ENCODE measurements at places on chromosomes 6 and 20.

DNA sequence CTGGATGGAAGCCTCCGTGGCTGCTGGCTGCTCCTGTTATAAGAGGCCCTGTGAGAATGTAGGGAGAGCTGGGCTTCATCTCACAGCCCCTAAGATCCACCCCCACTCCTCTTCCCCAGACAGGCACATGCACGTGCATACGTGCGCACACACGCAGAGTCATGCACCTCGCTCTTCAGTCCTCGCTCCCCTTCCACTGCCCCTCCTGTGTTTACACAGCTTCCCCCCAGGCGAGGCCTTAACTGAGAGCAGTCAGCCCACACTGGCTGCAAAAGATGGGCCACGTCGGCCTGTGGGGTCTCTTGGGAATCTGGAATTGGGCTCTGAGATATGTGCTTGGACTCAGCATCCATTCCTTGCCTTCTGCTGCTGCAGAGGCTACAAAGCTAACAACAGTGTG is 35.2 kb upstream of the MLN start:
- DNase-seq, result no peak

- no peak for DNase-seq
Measured at GRCh38 chr6:2385471-2385983, 140.1 kb upstream of the GMDS start.

GRCh38 chr6:105804424-105804823 is 281.7 kb upstream of the PRDM1 start:
- DNase-seq, result no peak

GRCh38 chr6:89999945-90000825 is 105.9 kb downstream of the GJA10 start:
- no peak for DNase-seq

- DNase-seq, result no peak
Measured at GRCh38 chr6:140230282-140230681, 855.8 kb upstream of the CITED2 start.

- DNase-seq, result no peak
Measured at GRCh38 chr6:72940265-72940664, 285.0 kb downstream of the KHDC1L start.

- DNase-seq, result no peak
Measured at GRCh38 chr6:129440691-129441090, 269.3 kb downstream of the ARHGAP18 start.

DNA sequence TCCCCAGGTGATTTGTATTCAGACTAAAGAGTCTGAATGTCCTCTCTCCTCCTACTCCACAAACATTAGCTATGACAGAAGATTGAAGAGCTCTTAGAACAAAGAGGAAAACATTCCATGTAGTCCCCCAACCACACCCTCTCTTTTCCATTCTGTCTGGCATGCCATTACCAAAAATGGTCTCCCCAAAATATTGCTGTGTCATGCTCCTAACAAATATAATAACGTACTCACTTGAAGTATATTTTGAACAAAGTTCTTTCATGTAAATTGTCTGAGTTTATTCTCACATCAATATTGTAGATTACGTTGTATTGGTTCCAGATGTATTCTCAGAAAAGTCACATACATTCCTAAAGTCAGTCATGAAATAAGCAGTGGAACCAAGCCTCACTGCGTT is 467.3 kb upstream of the IRAK1BP1 start:
- no peak for DNase-seq

DNA sequence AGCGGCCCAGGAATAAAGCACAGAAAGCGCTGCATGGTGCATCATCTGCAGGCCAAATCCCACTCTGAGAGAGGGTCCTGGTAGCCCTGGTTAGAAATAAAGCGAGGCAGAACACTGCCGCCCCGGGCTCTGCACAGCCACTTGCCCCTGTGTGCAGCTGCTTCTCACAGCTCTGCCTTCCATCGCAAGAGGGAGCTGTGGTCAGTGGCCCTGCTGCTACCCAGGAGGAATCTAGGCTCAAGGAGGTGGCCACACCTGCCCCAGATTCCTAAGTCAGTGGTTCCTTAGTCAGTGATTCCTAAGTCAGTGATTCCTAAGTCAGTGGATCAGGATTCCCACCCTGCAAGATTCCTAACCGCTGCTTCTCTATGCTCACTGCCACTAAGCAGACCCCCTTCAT is 8.8 kb downstream of the CDH4 start:
- no peak for DNase-seq

- DNase-seq, result no peak
Measured at GRCh38 chr6:52087498-52087999, at the start of gene PKHD1. PKHD1 (minus strand) TSS chr6:52087613; CDS start chr6:52084933, 2,680 bp downstream.

DNA sequence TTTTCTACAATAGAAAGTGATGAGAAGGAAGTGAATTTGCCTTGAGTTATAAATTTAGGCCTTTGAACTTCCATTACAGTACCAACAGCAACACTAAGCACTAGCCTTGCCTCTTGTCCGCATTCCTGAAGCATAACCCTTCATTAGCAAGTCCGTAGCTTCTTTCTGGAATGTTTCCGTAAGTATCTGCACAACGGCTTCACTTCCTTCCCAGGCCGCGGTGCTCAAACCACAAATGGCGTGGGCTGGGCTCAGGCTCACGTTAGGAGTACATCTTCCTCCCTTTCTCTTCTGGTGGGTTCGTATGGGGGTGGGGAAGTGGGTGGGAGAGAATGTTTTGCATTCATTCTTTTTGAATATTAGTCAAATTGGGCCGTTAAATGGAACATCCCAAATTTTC is 193.8 kb upstream of the SNX9 start:
- DNase-seq, result no peak

DNA sequence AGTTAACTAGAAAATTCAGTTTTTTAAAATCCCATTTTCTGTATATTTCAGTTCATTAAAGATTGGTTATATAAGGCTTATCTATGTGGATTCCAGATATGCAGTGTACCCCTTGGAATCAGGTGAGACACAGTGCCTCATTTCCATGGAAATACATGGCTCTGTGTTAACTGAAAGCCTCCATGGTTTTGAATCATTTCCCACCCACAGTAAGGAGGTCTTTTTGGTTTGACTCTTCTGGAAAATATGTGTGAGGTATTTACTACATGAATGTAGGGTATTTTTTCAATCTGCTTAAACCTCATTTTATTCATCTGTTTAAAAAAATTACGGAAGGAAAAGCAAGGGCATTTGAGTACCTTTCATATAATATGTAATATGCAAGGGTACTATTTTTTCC is 25.5 kb downstream of the RNF144B start:
- no peak for DNase-seq

DNA sequence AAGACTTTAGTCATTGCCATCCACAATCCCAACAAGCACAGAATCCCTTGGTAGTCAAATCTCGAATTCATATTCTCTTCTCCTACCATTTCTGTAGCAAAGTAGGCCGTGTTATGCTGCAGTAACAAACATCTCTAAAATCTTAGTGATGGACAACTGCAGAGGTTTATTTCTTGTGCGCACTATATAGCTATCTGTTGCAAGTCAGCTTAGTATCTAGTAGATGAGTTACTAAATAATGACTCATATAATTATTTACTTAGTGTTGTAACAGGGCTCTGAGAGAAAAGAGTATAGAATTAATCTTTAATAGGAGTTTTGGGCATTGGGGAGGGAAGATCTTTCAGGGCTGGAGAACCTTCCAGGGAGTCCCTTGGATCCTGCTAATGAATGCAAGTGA is 73.3 kb downstream of the CAP2 start:
- no peak for DNase-seq

GRCh38 chr20:62744741-62745191 is 36.1 kb downstream of the NTSR1 start:
- no peak for DNase-seq

DNA sequence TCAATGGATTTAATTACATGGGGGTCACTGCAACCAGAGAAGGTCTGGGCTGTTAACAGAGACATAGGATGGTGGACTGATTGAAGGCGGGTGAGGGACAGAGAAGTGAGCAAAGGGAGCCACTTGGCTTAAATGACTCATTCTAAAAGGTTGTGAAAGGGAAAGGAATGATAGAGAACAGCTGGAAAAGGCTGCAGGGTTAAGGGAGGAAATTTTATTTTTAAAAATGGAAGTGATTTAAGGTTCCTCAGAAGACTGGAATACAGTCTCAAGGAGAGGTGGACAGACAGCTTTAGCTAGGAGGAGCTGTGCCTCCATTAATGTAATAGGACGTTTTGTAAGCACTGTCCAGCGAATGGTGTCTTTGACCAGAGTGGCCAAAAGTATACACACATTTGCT is 46.7 kb downstream of the RGS17 start:
- DNase-seq, result no peak

GRCh38 chr20:34566978-34567891 is 8.7 kb downstream of the MAP1LC3A start:
- DNase-seq, result no peak

GRCh38 chr6:131923356-131923755 is 27.8 kb downstream of the CCN2 start:
- DNase-seq, result peak; percentile 33

GRCh38 chr6:10542213-10542612 is 21.1 kb downstream of the GCNT2 start:
- DNase-seq, result no peak

- DNase-seq, result no peak
Measured at GRCh38 chr6:13522656-13523055, 35.3 kb upstream of the GFOD1 start.

DNA sequence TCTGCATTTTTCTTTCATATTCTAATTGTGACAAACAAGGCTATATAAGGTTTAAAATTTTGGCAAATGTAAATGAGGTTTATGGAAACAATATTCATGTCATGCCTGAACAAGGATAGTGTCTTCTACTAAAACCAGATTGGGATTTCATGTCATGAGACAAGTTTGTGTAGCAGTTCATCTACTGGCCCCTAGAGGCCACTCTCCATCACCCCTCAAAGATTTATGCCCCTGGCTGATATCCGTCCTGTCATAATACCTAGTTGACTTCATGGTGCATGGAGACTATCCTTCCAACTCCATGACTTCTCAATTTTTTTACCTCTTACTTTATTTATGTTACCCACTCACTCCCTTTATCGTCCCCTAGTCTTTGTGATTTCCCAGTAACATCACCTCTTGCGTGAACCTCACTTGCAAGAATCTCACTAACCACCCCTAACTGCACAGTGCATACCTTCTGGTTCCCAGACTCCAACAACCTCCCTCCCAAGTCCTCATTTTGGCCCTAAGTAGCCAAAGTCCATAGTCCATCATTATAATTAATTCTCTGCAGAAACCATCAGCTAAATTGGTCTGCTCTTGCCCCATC is 179.8 kb downstream of the TASP1 start:
- no peak for DNase-seq

GRCh38 chr20:53681352-53682212 is 87.9 kb upstream of the ZNF217 start:
- no peak for DNase-seq

- DNase-seq, result no peak
Measured at GRCh38 chr6:14927398-14927797, 318.5 kb upstream of the JARID2 start.

Measured in GM12864 (cell line).